ENCODE measurements at places on chromosomes 4 and X. TPM values are rescaled to one million over a fixed set of nuclear protein-coding genes. Genes with fewer than 3 reads are reported as not detected.
A peak's percentile ranks its signal among the peaks of the same experiment; 100 is the strongest.

- peak within 1 kb of the TSS; percentile 92 for H3K4me3 ChIP-seq
- H3K27me3 ChIP-seq: no peaks in the 10 kb centered on the region
- peak; percentile 97 for DNase-seq
- peaks cover 19% of the 10 kb centered on the region for H3K36me3 ChIP-seq
These were observed at the start of gene RASGEF1B for GRCh38 chr4:81471588-81472280. TSS of gene RASGEF1B (minus strand) at chr4:81471907. CDS start at chr4:81459508, 12,399 bp downstream.

Gene TCEAL9
- 0.88 TPM for total RNA-seq

Gene PDGFRA
- total RNA-seq: not detected

DNA sequence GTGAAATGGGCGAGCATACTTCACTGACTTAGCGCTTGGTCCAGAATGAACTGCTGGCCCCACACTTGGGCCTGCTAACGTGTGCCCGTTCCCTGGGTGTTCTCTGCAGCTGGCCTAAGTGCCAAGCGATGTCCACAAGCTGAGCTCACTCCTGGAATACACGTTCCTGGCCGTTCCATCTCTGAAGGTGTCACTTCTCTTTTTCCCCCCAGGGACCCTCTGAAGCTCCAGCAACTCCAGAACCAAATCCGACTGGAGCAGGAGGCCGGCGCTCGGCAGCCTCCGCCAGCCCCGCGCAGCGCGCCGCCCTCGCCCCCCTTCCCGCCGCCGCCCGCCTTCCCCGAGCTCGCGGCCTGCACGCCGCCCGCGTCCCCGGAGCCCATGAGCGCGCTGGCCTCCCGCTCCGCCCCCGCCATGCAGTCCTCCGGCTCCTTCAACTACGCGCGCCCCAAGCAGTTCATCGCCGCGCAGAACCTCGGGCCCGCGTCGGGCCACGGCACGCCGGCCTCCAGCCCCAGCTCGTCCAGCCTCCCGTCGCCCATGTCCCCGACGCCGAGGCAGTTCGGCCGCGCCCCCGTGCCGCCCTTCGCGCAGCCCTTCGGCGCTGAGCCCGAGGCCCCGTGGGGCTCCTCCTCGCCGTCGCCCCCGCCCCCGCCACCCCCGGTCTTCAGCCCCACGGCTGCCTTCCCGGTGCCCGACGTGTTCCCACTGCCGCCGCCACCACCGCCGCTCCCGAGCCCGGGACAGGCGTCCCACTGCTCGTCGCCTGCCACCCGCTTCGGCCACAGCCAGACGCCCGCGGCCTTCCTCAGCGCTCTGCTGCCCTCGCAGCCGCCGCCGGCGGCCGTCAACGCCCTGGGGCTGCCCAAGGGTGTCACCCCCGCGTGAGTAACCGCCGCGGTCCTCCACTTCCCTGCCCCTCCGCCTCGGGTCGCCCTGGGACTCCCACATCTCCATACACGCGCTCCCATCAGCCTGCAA lies 132.3 kb downstream of the CBR4 start:
- H3K36me3 ChIP-seq: no peaks in the 10 kb centered on the region
- H3K4me1 ChIP-seq: peaks cover 28% of the 10 kb centered on the region
- peak; percentile 25 for DNase-seq
- H3K27ac ChIP-seq: peak overlapping the region; percentile 8

GRCh38 chrX:105745863-105746262 lies 76.5 kb upstream of the NRK start:
- no peak for DNase-seq
- no peaks in the 10 kb centered on the region for H3K36me3 ChIP-seq
- H3K4me1 ChIP-seq: no peaks in the 10 kb centered on the region
- no peak overlapping the region for H3K4me3 ChIP-seq
- H3K27me3 ChIP-seq: no peaks in the 10 kb centered on the region
- no peak overlapping the region for H3K27ac ChIP-seq

GRCh38 chrX:124208660-124209059 lies 123.8 kb upstream of the TEX13D start:
- H3K4me1 ChIP-seq: peaks cover 10% of the 10 kb centered on the region
- DNase-seq: no peak
- H3K27me3 ChIP-seq: peaks cover 1% of the 10 kb centered on the region
- H3K36me3 ChIP-seq: no peaks in the 10 kb centered on the region
- H3K4me3 ChIP-seq: no peak overlapping the region
- H3K27ac ChIP-seq: no peak overlapping the region

Gene TSPYL2
- total RNA-seq: 48.2 TPM

Gene EPHA5
- total RNA-seq: not detected

DNA sequence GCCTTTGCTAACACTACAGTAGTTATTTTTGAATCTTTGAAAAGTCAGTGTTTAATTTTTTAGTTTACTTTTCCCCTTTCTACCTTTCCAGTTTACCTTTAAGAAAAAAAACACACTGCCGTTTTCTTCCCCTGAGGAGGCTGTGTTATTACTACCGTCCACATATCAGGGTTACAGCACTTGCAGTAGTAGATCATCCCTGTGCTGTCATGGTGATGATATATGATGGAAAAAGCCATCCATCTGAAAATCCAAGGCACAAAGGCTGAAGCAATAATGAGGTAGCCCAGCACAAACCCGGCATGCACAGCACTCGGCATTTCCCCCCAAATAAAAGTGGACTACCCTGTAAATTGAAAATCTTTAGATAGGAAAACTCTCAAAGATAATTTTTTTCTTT lies 258.7 kb downstream of the CXXC4 start:
- H3K4me3 ChIP-seq: no peak overlapping the region
- H3K27me3 ChIP-seq: no peaks in the 10 kb centered on the region
- H3K36me3 ChIP-seq: no peaks in the 10 kb centered on the region

GRCh38 chr4:107834241-107834794 lies 9.6 kb downstream of the SGMS2 start:
- no peak overlapping the region for H3K27ac ChIP-seq
- no peaks in the 10 kb centered on the region for H3K36me3 ChIP-seq
- H3K4me3 ChIP-seq: no peak overlapping the region
- no peaks in the 10 kb centered on the region for H3K4me1 ChIP-seq
- peaks cover 10% of the 10 kb centered on the region for H3K27me3 ChIP-seq

DNA sequence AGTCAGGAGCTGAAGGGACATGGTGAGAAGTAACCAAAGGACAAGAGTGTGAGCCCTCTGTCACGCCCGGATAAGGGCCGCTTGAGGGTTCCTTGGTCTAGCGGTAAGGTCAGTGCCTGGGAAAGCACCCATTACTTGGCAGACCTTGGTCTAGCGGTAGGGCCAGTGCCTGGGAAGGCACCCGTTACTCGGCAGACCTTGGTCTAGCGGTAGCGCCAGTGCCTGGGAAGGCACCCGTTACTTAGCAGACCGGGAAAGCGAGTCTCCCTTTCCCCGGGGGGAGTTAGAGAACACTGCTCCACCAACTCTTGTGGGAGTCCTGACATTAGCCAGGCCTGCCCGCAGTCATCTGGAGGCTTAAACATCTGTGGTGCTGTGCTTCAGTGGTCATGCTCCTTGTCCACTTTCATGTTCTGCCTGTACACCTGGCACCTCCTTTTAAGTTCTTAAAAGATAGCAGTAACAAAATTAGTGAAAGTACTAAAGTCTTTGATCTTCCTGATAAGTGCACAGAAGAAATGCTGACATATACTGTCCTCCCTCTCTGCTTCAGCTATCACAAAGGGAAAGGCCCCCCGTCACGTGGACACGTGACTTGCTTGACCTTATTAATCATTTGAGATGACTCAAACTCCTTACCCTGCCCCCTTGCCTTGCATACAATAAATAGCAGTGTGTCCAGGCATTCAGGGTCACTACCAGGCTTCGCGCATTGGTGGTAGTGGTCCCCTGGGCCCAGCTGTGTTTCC lies 9.3 kb upstream of the SEC24B start:
- H3K27ac ChIP-seq: no peak overlapping the region
- H3K27me3 ChIP-seq: no peaks in the 10 kb centered on the region
- H3K36me3 ChIP-seq: no peaks in the 10 kb centered on the region
- no peak overlapping the region for H3K4me3 ChIP-seq
- no peaks in the 10 kb centered on the region for H3K4me1 ChIP-seq

Gene CCSER1
- 14.4 TPM for total RNA-seq

GRCh38 chrX:150767045-150767395 lies 73.8 kb downstream of the MTMR1 start:
- no peaks in the 10 kb centered on the region for H3K4me1 ChIP-seq
- H3K4me3 ChIP-seq: no peak overlapping the region

GRCh38 chr4:147056940-147057610 lies 111.4 kb upstream of the TTC29 start:
- DNase-seq: no peak
- peaks cover 25% of the 10 kb centered on the region for H3K4me1 ChIP-seq
- peak overlapping the region; percentile 85 for H3K27ac ChIP-seq
- H3K27me3 ChIP-seq: peaks cover 8% of the 10 kb centered on the region
- H3K36me3 ChIP-seq: no peaks in the 10 kb centered on the region

- no peaks in the 10 kb centered on the region for H3K36me3 ChIP-seq
- H3K27ac ChIP-seq: no peak overlapping the region
- DNase-seq: no peak
These were observed 390.1 kb downstream of the UNC5C start for GRCh38 chr4:95158626-95159025.

- H3K4me3 ChIP-seq: no peak overlapping the region
- H3K27ac ChIP-seq: no peak overlapping the region
- H3K36me3 ChIP-seq: no peaks in the 10 kb centered on the region
- no peak for DNase-seq
- no peaks in the 10 kb centered on the region for H3K4me1 ChIP-seq
These were observed 205.0 kb upstream of the TET2 start for GRCh38 chr4:104941661-104942062.

Gene AMTN
- not detected for total RNA-seq

DNA sequence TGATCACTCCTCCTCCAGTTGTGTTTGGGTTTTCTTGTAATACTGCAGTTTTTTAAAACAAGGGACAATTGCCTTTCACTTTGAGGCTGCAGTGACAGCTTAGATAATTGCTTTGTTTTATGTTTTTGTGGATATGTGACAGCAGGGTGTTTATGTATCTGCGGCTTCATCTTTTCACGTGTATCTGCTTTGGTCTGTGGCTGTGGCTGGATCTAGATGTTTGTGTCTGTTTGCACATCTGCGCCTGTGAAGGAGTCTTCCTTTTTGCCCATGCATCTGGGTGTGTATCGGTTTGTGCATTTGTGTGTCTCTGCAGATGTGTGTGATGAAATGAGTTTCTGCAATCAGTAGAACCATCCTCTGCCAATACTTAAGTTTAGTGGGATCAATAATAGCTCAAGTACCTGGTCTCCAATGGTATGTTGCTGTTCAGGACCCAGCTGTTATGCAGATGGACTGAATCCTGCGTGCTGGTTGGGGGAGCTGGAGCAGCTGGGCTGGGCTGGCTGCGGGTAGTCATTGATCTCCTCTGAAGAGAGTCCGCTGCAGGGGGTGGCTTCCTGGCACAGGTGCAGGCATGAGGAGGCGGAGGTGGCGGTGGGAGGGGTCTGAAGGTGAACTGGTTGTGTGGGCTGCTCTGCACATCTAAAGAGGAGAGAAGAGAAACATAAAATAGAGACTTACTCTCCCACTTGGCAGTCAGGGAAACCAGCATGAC lies 390.3 kb downstream of the SH2D1A start:
- no peak overlapping the region for H3K4me3 ChIP-seq
- DNase-seq: no peak
- H3K27ac ChIP-seq: no peak overlapping the region
- H3K27me3 ChIP-seq: no peaks in the 10 kb centered on the region
- H3K4me1 ChIP-seq: no peaks in the 10 kb centered on the region
- no peaks in the 10 kb centered on the region for H3K36me3 ChIP-seq

Gene TMPRSS11F
- total RNA-seq: not detected

GRCh38 chr4:139267301-139267700 lies 12.7 kb downstream of the MGARP start:
- H3K4me3 ChIP-seq: peak overlapping the region; percentile 72
- no peak for DNase-seq
- H3K27me3 ChIP-seq: peaks cover 2% of the 10 kb centered on the region
- H3K36me3 ChIP-seq: no peaks in the 10 kb centered on the region
- peaks cover 13% of the 10 kb centered on the region for H3K4me1 ChIP-seq
- H3K27ac ChIP-seq: no peak overlapping the region

- no peak for DNase-seq
- H3K27ac ChIP-seq: no peak overlapping the region
- H3K4me1 ChIP-seq: no peaks in the 10 kb centered on the region
- H3K4me3 ChIP-seq: no peak overlapping the region
- no peaks in the 10 kb centered on the region for H3K27me3 ChIP-seq
These were observed 177.3 kb downstream of the PABPC4L start for GRCh38 chr4:134024251-134024650.

DNA sequence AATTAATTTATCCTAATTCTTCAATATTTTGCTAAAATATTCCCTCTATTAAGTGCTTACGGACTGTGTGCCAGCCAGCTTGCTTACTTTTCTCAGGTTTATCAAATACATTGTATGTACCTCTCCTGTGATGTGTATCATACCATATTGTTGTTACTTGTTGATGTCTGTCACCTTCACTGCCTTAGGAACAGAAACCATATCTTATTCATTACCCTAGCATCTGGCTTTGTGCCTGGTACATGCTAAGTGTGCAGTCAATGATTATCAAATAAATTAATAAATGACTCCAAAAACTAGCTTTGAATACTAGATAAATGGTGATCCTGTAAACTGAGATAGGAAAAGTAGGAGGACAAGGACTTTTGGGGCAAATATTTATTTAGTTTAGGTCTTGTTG lies 6.9 kb downstream of the CLCN3 start:
- H3K4me1 ChIP-seq: peaks cover 35% of the 10 kb centered on the region
- H3K36me3 ChIP-seq: peaks cover 15% of the 10 kb centered on the region
- no peak overlapping the region for H3K27ac ChIP-seq
- no peak for DNase-seq
- no peak overlapping the region for H3K4me3 ChIP-seq
- no peaks in the 10 kb centered on the region for H3K27me3 ChIP-seq

Gene MUC7
- not detected for total RNA-seq

DNA sequence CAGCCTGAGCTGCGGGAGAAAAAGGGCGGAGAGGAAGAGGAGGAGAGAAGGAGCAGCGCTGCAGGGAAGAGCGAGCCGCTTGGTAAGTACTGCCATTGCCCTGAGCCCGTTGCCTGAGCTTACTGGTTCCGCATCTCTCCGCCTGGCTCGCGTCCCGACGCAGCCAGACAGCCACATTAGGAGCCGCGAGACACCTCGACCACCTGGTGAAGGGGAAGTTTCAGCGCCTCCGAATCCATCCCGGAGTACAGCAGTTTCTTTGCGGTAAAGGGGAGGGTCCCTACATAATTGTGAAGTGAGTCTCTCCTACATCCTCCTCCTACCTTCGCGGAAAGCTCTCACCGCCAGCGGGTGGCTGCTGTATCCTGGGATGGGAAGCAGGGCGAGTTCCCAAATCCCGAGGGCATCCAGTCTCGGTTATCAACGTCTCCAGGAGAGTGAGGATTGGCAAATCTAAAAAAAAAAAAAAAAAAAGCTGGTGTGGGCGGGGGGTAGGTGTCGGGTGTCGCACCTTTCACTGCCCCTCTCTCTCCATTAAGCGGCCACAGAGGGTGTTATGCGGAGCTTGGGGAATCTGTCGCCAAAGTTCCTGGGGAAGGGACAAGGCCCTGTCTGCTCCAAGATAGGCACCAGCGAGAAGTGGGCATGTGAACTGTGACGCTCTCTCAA lies 7.9 kb downstream of the TBX22 start:
- H3K4me1 ChIP-seq: no peaks in the 10 kb centered on the region
- H3K27me3 ChIP-seq: peaks cover 1% of the 10 kb centered on the region
- no peaks in the 10 kb centered on the region for H3K36me3 ChIP-seq
- no peak overlapping the region for H3K4me3 ChIP-seq
- DNase-seq: no peak

DNA sequence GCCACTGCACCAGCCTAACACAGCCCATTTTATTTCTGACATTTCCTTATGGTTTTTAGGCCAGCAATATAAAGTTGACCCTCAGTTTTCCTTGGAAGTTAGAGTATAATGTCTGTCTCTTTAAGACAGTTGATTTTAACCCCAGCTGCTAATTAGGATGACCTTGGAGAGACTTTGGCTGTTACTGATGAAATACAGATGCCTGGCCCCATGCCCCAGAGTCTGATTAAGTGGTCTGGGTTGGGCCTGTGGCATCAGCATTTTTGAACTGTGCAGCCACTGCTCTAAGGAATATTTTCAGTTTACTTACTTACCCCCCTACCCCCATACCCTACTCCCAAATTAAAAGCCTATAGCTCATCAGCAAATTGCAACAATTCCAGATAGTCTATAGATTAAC lies 85.8 kb downstream of the DCLK2 start:
- DNase-seq: no peak
- H3K4me3 ChIP-seq: no peak overlapping the region
- peaks cover 5% of the 10 kb centered on the region for H3K4me1 ChIP-seq
